GM23338 (cell line): ENCODE measurements at places on chromosomes 5 and 9. TPM values are rescaled to one million over a fixed set of nuclear protein-coding genes. Genes with fewer than 3 reads are reported as not detected.

SAPCD2 gene
- total RNA-seq = 55.1 and 60.3 TPM in 2 replicates

GZMA gene
- not detected in 2 replicates for total RNA-seq

GRIN3A gene
- 0.03 and 0.23 TPM in 2 replicates for total RNA-seq

- H3K27ac ChIP-seq = no peak overlapping the region
- no peaks in the 10 kb centered on the region for H3K27me3 ChIP-seq
- H3K4me3 ChIP-seq = no peak overlapping the region
- H3K4me1 ChIP-seq = no peaks in the 10 kb centered on the region
Observed at GRCh38 chr9:134043531-134043988, 18.3 kb downstream of the BRD3OS start.

DNA sequence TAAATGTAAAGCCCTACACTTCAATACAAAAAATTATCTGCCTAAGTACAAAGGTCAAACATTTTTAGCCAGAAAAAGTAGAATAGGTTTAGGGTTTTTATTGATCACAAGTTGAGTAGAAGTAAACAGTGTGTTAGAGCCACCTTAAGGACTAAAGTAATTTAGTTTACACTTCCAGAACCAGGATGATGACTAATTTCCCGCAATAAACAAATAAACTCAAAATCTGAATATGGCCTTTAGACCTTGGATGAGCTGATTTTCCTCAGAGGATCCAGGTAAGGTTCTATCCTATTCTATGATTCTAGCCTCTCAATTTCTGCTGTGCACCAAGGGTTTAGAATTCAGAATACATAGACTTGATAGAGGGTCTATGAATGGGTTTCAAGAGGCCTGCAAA lies 179.4 kb upstream of the TBCA start:
- no peak overlapping the region for H3K4me3 ChIP-seq
- H3K27me3 ChIP-seq = peaks cover 74% of the 10 kb centered on the region
- H3K4me1 ChIP-seq = peaks cover 18% of the 10 kb centered on the region

DNA sequence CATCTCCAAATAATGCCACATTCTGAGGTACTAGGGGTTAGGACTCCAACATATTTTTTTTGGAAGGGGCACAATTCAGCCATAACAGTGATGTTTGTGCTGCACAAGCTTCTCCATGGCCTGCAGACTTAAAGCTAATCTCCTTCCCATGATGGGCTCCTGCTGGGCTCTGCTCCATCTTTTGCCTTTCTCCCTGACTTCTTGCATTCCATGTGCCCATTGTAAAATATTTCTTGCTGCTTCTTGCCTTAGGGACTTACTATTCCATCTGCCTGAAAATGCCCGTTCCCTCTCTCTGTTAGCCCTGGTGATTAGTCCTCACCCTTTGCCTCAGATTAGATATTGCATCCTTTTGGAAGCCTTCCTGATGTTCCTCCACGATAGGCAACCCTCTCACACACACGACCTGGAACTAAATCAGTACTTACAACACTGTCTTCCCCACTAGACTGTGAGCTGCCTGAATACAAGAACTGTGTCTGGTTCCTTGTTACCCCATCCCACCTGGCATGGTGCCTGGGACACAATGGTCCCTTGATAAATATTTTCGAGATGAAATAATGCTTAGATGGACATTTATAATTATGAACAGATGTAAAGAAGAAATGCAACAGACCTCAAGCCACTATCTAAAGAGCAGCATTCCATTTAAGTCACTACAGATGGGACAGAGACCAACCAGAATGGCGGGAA lies 33.5 kb downstream of the OR1J1 start:
- no peaks in the 10 kb centered on the region for H3K27me3 ChIP-seq
- no peak for DNase-seq
- H3K4me1 ChIP-seq = no peaks in the 10 kb centered on the region
- no peak overlapping the region for H3K4me3 ChIP-seq
- no peaks in the 10 kb centered on the region for H3K36me3 ChIP-seq

DNA sequence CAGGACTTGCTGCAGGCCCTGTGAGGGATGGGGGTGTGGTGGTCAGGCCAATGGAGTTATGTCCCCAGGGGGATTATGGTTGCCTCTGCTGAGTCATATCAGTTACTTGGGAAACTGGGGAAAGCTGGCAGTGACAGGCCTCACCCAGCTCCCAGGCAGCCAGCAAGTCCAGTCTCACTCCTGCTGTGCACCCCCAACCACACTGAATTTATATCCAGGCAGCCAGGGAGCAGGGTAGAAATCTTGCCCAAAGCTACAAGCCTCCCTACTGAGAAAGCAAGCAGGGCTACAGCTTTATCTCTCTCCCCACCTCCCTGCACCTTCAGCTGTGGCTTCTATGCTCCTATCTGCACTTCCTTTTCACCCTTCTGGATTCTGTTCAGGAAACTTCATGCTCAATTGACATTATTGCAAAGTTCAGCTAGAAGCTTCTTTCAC lies 2076.0 kb upstream of the CDH9 start:
- no peaks in the 10 kb centered on the region for H3K27me3 ChIP-seq
- no peak for DNase-seq
- H3K4me3 ChIP-seq = no peak overlapping the region
- no peak overlapping the region for H3K27ac ChIP-seq
- H3K4me1 ChIP-seq = no peaks in the 10 kb centered on the region
- no peaks in the 10 kb centered on the region for H3K36me3 ChIP-seq
